Activated T-helper 1 cell treated with Interleukin-2 at 50 U/mL for 16 hours (primary cell): ENCODE measurements at places on chromosomes 11 and 22.

- DNase-seq = no peak
These were observed 12.1 kb downstream of the SPATA19 start for GRCh38 chr11:133832991-133833897.

DNA sequence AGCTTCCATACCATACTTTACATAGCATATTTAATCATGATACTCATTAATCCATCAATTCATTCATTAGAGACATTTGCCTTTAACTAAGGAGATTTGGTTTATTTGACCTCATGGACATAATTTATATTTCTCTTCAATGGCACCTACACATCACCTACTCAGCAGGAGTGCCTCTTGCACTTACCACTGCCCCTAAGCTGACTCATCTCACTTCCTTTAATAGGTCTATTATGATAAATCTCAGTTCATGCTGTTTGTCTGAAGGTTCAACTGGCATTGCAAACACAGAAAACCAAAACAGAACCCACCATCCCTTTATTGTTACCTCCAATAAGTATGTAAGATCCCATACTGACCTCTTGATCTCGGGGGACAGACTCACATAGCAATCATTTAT is 186.7 kb downstream of the LUZP2 start:
- DNase-seq = no peak

GRCh38 chr22:40030026-40030757 is 35.4 kb downstream of the FAM83F start:
- DNase-seq = no peak

DNA sequence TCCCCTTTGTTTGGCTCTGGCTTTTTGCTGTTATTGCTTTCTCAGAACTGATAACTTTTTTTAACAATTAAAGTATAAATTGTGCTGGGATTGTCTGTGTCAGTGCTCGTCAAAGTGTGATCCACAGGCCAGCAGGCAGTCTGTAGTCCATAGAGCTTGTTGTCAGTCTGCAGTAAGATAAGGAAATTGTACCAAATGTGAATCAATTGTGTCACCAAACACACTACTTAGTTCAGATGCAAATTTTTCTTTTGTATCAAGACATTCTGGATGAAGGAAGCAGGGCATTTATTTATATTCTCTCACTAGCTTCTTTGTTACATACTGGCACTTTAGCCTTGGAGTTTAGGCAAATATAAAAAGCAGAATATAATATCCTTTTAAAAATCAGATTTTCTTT is 121.0 kb downstream of the WNT11 start:
- no peak for DNase-seq

GRCh38 chr22:41525450-41526225 is 18.6 kb downstream of the POLR3H start:
- DNase-seq = no peak

DNA sequence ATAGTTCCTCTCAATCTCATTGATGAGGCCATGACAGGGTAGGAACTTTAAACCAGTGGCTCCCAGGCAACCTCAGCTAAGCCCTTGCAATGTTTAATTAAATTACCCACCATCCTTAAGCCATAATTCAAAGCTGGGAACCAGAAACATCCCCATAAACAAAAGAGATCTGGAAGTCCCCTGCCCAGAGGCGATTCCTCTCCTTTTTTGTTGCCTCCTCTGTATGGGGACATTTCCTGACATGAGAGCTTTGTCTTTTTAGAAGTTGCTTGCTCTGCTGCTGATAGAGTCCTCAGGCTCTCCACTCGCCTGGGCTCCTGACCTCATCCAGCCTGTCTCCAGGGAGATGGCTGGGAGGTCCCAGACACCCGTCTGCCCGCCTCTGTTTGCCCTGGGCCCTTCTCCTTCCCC is 3.2 kb downstream of the DTX4 start:
- no peak for DNase-seq

DNA sequence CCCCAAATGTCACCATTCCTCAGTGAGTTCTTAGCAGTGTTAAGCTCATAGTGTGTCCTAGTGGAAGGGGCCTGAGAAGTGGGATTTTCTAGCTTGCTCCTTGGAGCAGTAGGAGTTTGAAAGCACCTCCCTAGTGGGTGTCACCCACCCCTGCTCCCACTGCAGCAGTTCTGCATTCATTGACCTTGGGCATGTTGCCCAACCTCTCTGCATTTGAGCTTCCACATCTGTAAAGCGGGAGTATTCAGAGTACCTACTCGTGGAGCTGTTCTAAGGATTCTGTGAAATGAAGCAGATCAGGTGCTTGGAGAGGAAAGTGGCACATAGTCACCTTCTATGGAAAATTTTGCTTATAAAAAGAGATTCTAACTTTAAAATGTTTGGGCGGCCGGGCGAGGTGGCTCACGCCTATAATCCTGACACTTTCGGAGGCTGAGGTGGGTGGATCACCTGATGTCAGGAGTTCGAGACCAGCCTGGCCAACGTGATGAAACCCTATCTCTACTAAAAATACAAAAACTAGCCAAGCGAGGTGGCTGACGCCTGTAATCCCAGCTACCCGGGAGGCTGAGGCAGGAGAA is 16.9 kb downstream of the LMO2 start:
- no peak for DNase-seq

GRCh38 chr11:115409691-115410220 is 94.5 kb downstream of the CADM1 start:
- DNase-seq = no peak

GRCh38 chr11:119179342-119179741 is 5.9 kb upstream of the NHERF4 start:
- no peak for DNase-seq

- DNase-seq = no peak
These were observed 3.4 kb downstream of the CCDC116 start for GRCh38 chr22:21635771-21636510.

DNA sequence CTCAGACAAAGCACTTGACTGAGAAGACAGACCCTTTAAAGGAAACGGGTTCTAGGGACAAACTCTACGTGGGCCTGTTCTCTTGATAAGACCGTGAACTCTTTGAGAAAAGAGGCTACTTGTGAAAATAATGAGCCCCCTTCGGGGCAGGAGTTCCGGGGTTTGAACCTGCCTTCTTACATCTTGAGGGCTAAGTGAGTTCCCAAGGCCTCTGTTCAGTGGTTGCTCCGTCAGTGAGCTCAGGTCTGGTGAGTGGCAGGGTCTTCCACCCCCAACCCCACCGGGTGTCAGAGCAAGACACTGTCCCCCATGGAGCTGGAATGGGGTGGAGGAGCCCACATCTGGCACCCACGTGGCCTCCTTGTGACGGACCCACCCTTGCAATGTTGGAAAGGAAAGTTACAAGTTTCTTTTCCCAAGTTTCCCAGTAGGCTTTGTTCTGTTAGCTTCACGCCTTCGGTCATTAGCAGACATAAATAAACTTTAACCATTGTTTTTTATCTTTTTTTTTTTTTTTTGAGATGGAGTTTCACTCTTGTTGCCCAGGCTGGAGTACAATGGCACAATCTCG is 6.3 kb upstream of the SAMM50 start:
- no peak for DNase-seq

DNA sequence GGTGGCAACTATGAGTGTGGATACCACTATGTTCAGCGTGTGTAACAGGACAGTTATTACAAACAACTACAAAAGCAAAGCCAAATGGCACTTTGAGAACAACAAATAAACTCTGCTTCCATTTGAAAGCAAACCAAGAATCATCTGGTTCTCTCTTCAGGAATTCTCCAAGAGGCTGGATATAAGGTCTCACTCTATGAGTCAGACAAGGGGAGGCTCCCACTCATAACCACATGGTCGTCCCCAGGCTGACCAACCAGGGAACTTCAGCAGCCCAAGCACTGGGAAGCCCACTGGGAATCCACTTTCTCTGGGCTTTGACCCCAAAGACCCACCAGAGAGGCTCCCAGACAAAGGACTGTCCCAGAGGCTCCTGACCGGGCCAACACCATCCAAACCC is 35.3 kb downstream of the DGCR2 start:
- DNase-seq = no peak

- DNase-seq = no peak
These were observed 816.8 kb downstream of the BRD1 start for GRCh38 chr22:49010901-49011300.
